ENCODE measurements at places on chromosomes 4 and X.

- no peak for DNase-seq
Observed at GRCh38 chr4:80196259-80196921, 913 bp upstream of the PRDM8 start.

DNA sequence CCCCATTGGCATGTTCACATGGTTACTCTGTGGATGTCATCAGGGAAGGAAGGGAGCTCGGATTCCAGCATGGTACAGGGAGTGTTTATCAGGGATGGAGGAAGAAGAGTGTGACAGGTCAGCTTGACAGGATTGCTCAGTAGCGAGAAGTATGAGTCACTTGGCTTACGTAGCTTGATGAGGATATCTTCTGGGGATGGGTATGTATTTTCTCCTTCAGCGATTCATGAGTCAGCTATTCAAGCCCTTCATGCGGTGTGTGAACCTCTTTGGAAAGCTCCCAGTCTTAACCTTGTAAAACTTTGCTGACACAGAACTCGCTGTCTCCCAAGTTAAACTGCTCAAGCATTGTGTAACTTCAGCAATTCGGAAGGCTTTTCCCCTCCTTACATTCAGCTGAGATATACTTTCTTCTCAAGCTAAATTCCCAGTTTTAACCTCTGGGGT is 275.4 kb downstream of the ARHGAP10 start:
- DNase-seq: no peak

GRCh38 chrX:115571712-115572111 is 10.7 kb downstream of the PLS3 start:
- no peak for DNase-seq

- DNase-seq: no peak
Observed at GRCh38 chr4:160129439-160129838, 1026.6 kb downstream of the RAPGEF2 start.

DNA sequence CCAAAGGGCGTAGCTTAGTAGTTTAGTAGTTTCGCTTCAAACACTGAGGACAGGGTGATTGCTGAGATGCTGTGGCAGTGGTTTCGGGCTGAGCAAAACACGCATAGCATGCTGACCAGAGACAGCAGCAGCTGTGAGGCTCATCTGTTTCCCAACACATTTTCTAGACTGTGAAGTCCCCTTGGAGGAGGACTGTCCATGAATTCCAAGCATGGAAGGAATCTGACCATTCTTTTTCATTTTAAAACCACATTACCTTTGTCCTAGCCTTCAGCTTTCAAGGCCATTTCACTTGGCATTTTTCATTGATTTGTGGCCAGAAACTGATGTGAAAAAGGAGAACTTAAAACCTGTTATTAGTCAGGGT is 240.9 kb downstream of the PALLD start:
- DNase-seq: no peak

GRCh38 chrX:23978491-23978890 is 48.5 kb downstream of the KLHL15 start:
- no peak for DNase-seq

GRCh38 chr4:169975838-169976796 is 50.1 kb downstream of the MFAP3L start:
- no peak for DNase-seq

DNA sequence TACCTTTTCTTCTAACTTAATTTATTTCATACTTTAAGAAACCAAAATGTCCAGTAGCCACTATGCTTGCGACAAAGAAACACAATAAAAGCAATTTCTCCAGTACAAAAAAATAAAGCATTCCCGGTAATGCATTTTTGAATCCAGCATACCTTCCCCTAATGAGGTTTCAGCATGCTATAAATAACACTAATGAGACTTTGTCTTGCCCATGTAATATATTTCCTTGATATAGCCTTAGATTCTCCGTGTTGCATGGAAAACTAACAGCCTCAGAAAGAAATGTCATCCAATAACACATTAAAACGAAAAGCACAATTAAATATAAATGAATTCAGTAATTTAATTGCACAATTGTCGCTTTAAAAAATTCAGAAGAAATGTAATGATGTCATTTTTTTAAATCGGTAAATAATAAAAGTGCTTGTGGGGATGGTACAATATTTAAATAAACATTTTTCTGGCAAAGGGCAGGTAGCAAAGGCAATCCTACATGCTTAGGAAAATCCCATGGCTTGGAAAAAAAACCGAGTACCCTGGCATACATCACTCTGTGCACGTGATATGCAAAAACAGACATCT is 225.2 kb upstream of the PPARGC1A start:
- no peak for DNase-seq

GRCh38 chrX:114774691-114775090 is 190.8 kb downstream of the HTR2C start:
- no peak for DNase-seq

DNA sequence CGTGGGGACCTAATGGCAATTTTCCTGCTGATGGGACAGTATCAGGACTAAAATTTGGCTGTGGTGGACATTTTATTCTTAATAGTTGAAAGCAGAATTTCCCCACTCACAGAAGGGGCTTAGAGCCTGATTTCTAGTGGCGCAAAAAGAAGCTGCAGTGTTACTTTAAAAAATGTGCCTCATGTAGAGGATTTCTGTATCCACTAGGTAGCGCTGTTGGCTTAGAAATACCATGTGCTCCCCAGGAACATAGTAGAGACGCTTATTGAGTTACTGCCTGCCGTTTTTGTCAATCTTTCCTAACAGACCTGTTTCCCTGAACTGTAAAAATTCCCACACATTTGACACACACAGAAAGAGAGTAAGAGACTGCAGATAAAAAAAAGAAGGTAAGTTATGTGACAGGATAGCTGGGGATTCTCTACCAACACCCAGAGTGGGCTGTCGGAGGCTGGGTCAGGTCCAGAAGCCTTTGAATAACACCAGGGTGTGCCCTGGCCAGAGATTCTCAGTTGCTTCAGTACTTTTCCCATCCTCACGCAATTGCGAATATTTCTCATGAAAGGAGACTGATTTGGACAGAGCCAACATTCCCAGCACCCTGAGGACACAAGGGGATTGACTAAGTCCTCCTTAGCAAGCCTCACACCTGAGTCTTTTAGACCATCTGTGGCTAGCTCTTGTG is 88.4 kb downstream of the ZXDA start:
- DNase-seq: no peak

- no peak for DNase-seq
Observed at GRCh38 chr4:166279261-166279660, 406.2 kb downstream of the TLL1 start.

DNA sequence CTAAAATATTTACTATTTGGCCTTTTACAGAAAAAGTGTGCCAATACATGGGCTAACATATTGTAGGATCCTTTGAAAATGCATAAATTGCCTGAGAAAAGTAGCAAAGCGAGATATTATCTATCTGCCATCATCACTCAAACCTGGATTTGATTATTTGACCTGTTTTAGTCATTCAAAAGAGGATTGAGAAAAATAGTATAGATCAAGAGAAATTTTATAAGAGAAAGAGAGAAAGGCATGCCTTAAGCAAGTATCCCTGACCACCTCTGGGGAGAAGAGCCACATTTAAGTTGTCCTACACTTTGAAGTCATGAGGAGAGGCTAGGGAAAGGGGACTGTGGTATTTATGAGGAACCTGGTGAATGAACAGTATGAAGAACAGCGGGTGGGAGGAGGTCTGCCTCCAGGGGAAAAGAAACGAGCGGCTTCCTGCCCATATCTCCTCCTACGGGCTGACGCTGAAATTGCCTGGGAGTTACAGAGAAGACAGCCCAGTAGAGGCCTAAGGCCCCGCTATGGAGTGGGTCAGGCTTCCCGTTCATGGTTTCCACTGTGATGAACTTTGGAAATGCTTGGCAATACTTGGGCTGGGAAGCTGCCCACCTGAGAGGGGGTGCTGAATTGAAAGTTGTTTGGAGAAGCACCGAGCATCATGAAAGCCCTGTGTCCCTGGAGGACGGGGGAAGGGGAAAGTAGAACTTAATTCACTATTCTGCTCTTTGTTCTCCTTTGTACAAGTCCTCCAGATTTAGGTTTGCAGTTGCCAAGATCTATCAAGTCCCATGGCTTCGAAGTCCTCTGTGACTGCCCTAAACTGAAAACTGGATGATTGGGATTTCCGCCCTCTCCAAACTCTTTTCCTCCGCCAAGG is 106.9 kb upstream of the ACSL4 start:
- no peak for DNase-seq

- DNase-seq: no peak
Observed at GRCh38 chrX:68183612-68184214, 249.6 kb downstream of the OPHN1 start.

GRCh38 chr4:25043548-25043947 is 12.8 kb upstream of the LGI2 start:
- no peak for DNase-seq

DNA sequence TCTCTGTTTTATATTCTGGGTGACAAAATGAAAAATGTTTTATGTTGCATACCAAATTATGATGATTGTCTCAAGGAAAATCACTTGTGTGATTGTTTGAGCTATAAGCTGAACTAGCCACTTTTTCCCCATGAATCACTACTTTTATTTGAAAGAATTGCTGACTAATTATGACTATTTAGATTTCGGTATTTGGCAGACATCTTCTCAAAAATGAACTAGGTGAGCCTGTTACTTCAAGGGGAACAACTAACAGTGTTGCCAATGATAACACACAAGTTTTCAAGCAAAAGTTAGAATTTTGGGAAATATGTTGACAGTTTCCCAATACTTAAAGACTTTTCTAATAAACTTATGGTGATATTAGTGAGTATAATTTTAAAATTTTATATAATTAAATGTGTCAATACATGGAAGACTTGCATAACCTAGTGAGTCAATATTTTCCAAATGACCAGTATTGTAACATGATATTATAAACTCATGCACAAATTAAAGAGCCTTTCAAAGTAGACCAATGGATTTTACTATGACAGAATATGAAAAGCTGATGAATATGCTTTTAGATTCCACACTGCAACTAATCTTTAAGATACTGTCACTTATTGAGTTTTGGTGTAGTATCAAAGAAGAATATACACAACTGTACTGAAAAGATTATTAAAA is 187.7 kb upstream of the GATB start:
- no peak for DNase-seq

DNA sequence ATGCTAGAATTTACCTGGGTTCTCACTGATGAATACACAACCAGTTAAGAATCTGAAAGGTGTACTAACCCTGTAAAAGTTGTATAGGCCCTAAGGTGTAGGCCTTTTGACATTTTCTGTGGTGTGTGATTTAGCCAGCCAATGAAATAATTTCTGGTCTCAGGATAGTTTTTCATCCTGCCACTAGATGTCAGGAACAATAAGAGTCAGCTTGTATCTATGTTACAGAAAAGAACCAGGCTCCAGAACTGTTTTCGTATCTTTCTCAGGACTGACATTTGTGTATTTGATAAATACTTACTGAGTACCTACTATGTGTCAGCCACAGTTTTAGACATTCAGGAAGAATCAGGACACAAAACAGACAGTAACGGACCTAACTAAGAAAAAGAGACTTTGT is 673.6 kb upstream of the TENM3 start:
- DNase-seq: no peak

- DNase-seq: no peak
Observed at GRCh38 chr4:38600575-38600974, 63.4 kb upstream of the KLF3 start.

Measured in activated CD8-positive, alpha-beta memory T cell treated with anti-CD3 and anti-CD28 coated beads for 1 hour (primary cell).